ENCODE measurements at places on chromosomes 3 and 15.

DNA sequence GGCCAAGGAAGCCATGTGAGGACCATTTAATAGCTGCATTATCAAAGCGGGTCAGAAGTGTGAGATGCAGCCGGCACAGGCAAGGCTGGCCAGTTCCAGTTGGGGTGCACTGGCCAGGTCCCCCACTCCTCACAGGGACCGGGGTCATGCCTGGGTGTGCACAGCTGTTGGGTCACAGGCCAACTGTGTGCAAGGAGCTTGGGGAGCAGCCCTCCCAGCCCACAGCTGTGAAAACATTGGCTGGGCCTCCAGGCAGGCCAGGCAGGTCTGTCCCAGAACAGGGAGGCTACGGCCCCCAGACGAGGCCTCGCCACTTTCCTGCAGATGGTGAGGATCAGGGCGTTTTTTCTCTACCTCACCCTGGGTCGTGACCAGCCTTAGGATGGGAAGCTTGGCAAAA is 521.0 kb downstream of the NTRK3 start:
- DNase-seq, result no peak

GRCh38 chr3:71916747-71917369 is 131.9 kb upstream of the PROK2 start:
- DNase-seq, result no peak

- no peak for DNase-seq
Observed at GRCh38 chr15:30962079-30962478, 29.3 kb downstream of the MTMR10 start.

DNA sequence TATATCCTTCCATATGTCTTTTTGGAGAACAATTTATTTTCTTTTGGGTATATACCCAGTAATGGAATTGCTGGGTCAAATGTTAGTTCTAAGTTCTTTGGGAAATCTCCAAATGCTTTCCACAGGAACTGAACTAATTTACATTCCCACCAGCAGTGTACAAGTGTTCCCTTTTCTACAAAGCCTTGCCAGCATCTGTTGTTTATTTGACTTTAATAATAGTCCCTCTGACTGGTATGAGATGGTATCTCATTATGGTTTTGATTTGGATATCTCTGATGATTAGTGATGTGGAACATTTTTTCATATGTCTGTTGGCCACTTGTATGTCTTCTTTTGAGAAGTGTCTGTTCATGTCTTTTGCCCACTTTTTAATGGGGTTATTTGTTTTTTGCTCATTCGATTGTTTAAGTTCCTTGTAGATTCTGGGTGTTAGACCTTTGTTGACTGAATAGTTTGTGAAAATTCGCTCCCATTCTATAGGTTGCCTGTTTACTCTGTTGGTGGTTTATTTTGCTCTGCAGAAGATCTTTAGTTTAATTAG is 48.4 kb downstream of the TMEM45A start:
- DNase-seq, result no peak
